RKO (cell line): ENCODE measurements at places on chromosomes 2 and 18.

DNA sequence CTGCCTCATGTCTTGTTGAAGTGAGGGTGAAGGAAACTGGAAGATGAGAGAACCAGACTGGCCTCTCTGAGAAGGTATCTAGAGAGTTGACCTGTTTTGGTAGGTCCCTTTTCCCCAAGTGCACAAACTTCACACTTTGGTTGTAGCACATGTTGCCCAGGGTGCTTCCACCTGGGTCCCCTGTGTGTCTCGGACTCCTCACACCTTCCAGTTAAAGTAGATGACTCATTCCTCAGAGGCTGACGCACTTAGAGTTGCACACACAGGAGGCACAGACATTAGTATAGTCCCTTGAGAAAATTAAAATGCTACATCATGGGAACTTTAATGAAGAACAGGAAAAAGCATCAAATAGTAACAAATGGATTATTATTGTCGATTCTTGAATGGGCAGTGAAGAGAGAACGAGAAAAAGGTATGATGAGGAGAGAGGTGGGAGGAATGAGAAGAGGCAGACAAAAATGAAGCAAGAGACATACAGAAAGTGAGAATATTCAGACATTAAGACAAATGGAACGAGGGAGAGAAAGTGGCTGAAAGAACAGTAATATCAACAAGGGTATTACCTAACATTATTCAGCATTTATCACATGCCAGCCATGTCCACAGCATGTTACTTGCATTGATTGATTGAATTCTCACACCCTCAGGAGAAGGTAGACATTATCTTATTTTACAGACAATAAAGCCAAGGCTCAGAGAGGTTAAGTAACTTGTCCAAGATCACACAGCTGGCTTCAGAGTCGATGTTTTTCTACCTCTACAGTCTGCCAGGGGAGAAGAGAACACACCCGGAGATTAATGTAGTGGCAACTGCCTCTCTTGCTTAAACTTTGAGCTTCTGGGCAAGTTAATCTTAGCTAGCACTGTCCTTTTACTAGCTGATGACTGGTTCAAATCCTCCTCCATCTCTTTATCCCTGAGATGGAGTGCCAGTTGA is 68.6 kb downstream of the FHOD3 start:
- no peak for DNase-seq

- no peak for DNase-seq
Measured at GRCh38 chr2:25740810-25741381, 67.5 kb upstream of the DTNB start.

GRCh38 chr18:36411745-36412168 is 114.2 kb downstream of the FHOD3 start:
- peak; percentile 20 for DNase-seq

DNA sequence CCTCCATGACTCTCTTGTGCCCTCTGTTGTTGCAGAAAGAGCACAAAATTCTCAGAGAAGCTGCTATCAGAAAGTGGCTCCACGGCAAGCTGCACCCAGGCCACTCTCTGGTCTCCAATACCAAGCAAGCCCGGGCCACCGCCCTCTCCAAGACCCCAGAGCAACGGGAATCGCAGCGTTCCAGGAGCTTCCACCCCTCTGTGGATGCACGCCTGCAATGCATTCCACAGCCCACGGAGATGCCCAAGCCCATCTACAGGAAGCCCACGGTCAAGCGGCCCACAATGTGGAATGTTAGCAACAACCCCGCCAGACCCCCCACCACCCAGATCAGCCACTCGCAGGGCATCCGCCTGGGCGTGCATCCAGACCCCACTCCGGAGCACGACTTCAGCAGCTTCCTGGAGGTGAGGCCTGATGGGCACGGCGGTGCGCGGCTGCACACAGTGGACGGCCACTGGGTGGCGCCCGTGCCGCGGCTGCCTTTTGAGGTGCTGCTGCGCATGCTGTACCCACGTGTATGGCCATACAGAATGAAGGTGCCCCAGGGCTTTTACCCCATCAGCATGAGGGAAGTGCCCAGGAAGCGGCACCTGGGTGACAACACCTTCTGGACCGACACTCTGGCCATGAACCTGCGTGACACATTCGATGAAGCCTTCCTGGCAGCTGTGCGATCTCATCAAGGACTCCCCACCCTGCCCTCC is 6.3 kb downstream of the ANKRD53 start:
- no peak for DNase-seq

- no peak for DNase-seq
Measured at GRCh38 chr18:26460449-26461091, 87.8 kb downstream of the KCTD1 start.

- DNase-seq = peak; percentile 76
Measured at GRCh38 chr2:217370391-217370790, 510.5 kb upstream of the TNP1 start.

GRCh38 chr18:53698907-53699306 is 525.6 kb downstream of the MBD2 start:
- DNase-seq = peak; percentile 64

DNA sequence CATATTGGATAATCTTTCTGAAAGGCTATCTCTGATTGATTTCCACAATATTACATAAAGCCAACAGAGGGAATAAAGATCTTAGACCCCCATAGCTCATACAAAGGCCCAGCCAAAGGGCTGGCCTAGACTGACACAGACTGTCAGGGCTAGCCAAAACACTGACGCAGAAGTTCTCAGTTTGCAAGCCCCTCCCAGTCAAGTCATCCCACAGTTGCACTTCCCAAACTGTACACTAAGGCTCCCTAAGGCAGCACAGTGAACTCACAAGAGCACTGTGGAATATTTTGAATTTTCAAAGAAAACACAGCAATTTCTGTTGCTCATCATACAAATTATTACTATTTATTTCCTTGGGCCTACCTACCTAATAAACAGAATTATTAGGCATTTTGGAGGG is 244.9 kb downstream of the SP3 start:
- peak; percentile 45 for DNase-seq

GRCh38 chr2:23530206-23530908 is 145.4 kb downstream of the KLHL29 start:
- DNase-seq = no peak

DNA sequence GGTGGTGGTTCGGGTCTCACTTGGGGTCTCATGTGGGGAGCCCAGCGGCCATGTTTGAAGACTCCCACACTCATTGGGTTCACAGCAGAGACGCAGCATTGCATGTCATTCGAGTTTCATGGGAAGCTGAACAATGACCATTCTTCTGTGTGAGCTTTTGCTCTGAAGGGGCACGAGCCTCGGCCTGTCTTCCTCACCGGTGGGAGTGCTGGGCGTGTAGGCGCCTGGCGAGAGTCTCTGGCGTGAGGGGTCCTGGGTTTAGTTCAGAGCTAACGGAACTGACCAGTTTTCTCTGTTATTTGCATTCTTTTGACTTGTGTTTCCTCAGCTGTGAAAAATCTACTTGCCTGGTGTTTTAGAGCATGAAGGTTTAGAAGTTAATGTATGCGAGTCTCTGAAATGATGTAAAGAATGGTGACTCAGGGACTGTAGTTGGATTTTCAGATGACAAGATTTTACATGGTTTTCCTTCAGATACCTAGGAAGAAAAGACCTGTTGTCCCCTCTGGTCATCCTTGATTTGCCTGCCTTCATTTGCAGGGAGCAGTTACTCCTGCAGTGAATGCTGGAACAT is 98.1 kb downstream of the ARMC9 start:
- no peak for DNase-seq
